Suprapubic skin (tissue), 4 donors: ENCODE measurements at places on chromosomes 4 and X. TPM values are rescaled to one million over a fixed set of nuclear protein-coding genes. Genes with fewer than 3 reads are reported as not detected.

- no peak overlapping the region for H3K27ac ChIP-seq
- no peak for DNase-seq
Observed at GRCh38 chr4:7761312-7761711, 178.3 kb downstream of the AFAP1 start.

- no peak overlapping the region for H3K4me3 ChIP-seq
- H3K4me1 ChIP-seq, result no peaks in the 10 kb centered on the region
- H3K27ac ChIP-seq, result no peak overlapping the region
Observed at GRCh38 chrX:17192106-17192505, 182.9 kb upstream of the NHS start.

BMPR1B gene
- 0.38 TPM for total RNA-seq

GRCh38 chrX:85504381-85504780, 124.9 kb upstream of the POF1B start:
- H3K27ac ChIP-seq, result peak overlapping the region; percentile 60
- DNase-seq, result no peak
- no peaks in the 10 kb centered on the region for H3K4me1 ChIP-seq
- no peaks in the 10 kb centered on the region for H3K27me3 ChIP-seq
- no peak overlapping the region for H3K4me3 ChIP-seq
- no peaks in the 10 kb centered on the region for H3K36me3 ChIP-seq

DNA sequence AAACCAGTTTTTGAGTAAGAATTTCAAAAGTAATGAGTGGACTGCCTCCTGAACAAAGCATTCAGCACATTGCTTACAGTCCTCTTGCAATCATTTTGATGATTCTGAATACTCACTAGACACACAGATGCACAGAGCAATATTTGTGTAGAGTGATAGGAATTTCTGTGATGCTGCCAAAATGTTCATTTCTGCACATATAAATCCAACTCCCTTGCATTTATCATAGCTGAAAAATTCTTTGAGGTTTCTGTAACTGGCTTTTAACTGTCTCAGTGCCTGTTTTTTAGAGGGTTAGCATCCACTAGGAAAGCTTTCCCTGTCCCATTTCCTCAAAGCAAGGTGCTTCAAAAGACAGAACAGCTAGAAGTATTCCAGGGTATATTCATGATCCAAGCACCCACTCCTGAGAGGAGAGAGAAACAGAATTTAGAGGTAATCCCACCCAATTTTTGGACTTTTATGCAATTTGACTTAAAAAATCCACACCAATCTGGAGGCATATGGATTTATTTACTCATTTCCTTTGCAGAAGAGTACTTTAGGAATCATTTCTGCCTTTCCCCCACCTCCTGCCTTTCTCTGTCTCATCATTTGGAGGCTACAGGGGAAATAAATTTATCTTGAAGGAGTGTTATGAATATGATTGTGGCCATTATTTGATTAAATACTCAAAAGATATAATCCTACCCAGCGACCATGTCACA, 234.5 kb upstream of the SLIT2 start:
- no peak overlapping the region for H3K27ac ChIP-seq
- no peaks in the 10 kb centered on the region for H3K36me3 ChIP-seq
- no peak overlapping the region for H3K4me3 ChIP-seq
- no peaks in the 10 kb centered on the region for H3K27me3 ChIP-seq
- no peak for DNase-seq
- no peaks in the 10 kb centered on the region for H3K4me1 ChIP-seq
